Activated naive CD4-positive, alpha-beta T cell treated with anti-CD3 and anti-CD28 coated beads, Interleukin-2, amount 10 ng/mL, durations not matched to agents 7 days and 5 days (primary cell): ENCODE measurements at places on chromosomes 7 and 10.

GRCh38 chr10:43390759-43391158 is 18.2 kb downstream of the HNRNPF start:
- DNase-seq, result peak; percentile 40

- no peak for DNase-seq
These were observed 8.7 kb upstream of the SEM1 start for GRCh38 chr7:96718107-96719003.

DNA sequence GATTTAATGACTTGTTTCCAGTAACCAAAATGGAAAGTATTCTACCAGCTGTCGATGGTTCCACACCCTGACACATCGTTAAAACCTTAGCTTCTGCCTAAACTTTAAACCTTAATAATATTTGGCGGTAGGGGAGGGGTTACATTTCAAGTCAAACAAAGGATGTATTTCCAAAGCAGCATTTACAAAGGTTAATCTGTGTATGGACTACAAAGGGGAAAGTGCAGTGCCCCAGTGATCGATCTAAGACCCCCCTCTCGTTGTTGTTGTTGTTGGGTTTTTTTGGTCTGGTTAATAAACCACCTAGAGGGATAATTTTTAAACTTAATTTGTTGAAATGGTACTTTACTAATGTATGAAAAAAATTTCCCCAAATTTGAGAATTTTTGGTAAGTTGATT is 1.1 kb upstream of the STEAP2 start:
- DNase-seq, result no peak

GRCh38 chr7:128234476-128235026 is 6.5 kb upstream of the LEP start:
- no peak for DNase-seq

GRCh38 chr10:88386204-88386788 is 196.8 kb downstream of the RNLS start:
- no peak for DNase-seq

DNA sequence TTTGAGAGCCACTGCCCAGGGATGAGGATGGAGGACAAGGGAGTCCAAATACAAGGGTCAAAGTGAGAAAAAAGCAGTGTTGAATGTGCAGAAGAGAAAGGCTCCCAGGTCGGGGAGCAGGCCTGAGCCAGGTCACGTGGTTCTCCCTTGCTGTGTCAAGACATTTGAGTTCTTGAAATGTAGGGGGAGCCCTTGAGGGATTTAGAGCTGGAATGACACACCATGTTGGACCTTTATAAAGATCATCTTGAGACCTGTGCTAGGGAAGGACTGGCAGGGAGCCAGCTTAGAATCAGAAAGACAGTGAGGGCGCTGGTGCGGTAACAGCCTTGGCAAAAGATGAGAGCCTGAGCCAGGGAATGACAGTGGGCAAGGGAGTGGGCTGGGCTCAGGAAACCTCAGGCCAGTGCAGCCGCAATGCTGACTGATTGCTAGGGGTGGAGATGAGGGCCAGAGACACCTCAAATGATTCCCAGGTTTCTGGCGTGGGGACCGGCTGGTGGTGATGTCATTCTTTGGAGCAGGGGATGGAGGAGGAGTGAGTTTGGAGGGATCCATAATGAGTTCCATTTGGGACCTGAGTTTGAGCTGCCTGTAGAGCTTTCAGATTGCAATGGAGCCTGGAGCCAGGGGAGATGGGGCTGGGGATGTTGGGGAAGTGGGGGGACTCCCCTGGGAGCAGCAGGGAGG is 120.1 kb downstream of the PTPN20 start:
- DNase-seq, result no peak

DNA sequence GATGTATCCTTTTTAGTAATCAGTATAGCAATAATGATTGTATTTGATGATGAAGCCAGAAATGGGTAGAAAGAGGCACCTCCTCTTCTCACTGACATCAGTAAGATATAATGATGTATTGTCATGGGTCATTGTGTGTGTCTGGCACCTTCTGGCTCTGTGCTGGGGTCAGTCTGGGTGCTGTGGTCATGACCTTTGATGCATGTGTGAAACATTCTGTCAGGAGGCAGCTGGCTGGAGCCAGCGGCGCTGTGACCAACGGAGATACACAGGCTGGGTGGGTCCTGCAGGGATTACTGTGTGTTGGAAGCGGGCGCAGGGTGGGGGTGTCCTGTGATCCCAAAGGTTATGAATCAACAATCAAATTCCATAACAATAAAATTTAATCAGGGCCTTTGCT is 35.2 kb downstream of the EEPD1 start:
- no peak for DNase-seq

- DNase-seq, result no peak
These were observed 537.4 kb downstream of the AUTS2 start for GRCh38 chr7:70135656-70136055.

DNA sequence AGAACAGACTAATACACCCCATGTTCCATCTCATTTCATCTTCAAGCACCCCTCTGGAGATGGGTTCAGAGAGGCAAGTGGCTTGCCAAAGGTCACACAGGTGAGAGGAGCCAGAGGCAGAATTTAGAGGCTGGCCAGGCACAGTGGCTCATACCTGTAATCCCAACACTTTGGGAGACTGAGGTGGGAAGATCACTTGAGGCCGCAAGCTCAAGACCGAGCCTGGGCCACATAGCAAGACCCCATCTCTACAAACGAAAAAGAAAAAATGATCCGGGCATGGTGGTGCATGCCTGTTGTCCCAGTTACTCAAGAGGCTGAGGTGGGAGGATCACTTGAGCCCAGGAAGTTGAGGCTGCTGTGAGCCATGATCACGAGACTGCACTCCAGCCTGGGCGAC is 34.7 kb upstream of the MYL10 start:
- DNase-seq, result no peak

GRCh38 chr7:48298779-48299178 is 127.5 kb downstream of the ABCA13 start:
- DNase-seq, result no peak

GRCh38 chr10:23294638-23295247 is 49.9 kb downstream of the C10orf67 start:
- no peak for DNase-seq

- peak; percentile 67 for DNase-seq
These were observed 3.8 kb upstream of the DDX50 start for GRCh38 chr10:68897336-68897741.

- no peak for DNase-seq
These were observed 163.1 kb upstream of the HGF start for GRCh38 chr7:81932936-81933335.

DNA sequence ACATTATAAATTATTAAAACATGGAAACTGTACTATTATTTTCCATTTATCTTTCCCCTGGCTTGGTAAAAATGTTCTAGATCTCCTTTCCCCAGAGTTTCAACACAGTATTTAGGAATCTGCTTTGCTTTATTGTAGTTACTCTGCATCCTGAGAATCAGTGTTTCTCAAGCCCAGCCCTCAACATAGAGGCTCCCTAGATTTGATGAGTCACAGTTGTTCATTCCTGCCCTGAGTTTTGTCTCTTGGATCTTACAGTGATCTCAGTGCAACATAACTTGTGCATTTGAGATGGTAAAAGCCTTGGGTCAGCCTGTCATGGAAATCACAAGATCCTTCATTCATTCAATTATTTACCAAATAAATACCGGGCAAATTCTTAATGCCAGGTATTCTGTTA is 63.0 kb downstream of the VAX1 start:
- no peak for DNase-seq

- no peak for DNase-seq
These were observed 551.7 kb downstream of the HTR7 start for GRCh38 chr10:90306187-90306586.

DNA sequence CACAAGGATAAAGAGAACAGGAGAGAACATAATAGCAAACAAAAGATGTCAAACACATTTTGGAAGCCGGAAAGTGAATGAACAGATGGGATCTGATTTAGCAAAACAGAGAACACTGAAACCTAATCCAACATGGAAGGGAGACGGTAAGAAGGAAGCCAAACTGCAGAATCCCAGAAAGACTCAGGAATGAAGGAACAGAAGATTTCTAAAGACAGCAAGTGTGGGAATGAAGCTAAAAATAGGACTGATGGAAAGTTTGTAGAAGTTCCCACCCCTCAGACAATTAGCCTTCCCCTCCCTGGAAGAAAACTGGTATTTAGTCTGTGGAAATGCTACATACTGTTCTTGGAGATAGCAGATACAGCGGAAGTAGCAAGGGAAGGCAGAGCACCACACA is 40.8 kb downstream of the SLC16A12 start:
- DNase-seq, result no peak

DNA sequence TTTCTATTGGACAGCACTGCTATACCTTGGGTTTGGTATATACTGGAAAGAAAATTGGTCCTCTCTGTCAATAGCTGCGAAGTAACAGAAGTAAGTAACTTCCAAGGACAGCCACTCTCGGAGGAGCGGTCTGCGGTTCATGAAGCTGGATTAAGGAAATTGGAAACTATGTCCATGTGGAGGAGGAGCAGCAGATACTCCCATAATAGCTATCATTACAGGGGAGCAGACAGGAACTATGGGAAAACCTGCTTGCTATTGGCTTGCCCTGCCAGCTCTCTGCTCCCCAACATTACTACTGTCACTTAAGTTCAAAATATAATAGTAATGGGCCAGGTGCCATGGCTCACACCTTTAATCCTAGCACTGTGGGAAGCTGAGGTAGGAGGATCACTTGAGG is 83.9 kb upstream of the TRIL start:
- DNase-seq, result no peak

DNA sequence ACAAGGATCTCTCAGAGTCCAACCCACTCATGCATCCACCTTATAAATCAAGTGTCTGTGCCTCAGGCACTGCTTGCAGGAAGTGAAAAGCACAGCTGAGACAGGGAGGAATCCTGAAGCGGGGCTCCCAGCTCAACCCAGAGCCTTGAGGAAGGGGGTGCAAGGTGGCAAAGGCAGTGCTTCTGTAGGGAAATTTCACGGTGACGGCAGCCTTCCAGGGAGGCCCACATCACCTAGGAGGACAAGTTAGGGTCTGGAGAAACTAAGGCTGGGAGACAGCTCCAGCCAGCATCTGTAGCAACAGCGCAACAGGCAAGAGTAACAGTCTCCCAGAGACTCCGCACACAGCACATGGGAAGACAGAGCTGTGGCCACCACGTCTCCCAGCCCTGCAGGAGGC is 2.7 kb downstream of the AOC1 start:
- DNase-seq, result no peak

- DNase-seq, result no peak
These were observed 44.5 kb upstream of the UBE2H start for GRCh38 chr7:129997285-129997684.

DNA sequence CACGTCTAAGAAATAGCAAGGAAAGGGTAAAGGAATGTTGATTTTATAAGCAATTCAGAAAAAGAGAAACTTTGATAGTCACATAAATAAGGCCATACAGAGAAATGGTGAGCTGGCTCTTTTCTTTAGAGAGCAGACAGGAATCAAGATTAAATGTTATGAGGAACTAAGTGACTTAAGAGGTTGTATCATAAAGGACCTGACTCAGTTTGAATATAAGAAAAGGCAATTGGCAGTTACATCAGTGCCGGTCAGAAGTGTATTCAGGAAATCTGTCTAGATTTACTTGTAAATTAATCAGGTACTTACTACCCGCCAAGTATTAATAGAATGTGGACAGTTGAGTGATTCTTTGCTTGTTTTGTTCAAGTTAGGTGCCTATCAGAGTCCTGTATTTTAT is 2.1 kb downstream of the MRPL32 start:
- DNase-seq, result no peak

GRCh38 chr7:149218469-149219420 is 20.7 kb upstream of the ZNF212 start:
- DNase-seq, result no peak

GRCh38 chr10:124336186-124336585 is 82.5 kb downstream of the OAT start:
- no peak for DNase-seq

DNA sequence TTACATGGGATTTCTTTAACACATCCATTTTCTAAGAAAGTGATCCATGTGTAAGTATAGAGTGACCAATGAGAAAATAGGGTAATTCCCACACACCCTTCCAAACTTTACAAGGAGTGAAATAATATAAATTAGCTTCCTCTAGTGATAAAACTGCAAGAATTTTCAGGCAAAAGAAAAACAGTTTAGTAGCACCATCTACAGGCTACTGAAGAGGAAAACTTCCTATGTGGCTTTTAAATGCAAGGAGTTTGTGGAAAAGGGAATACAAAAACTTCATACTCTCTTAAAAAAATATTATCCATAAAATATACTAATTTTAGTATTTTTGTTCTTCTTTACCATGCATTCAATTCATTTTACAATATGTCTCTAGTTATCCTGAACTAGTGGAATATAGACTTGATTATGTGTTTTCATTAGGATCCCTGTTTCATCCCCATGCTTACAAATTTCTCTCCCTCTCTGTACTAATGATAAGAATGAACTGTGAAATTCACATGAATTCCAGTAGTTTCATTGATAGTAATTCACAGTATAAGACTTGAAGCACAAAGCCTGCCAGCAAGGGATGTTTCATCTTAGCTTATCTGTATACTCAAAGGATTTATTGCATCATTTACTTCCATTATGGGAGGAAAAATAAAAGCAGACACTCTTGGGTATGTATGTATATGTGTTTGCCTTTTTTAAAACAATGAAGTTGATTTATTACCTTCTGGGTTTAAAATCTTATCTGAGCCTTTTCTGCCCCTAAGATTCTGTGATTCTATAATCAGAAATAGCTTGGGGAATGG is 442.9 kb downstream of the AUTS2 start:
- DNase-seq, result no peak

DNA sequence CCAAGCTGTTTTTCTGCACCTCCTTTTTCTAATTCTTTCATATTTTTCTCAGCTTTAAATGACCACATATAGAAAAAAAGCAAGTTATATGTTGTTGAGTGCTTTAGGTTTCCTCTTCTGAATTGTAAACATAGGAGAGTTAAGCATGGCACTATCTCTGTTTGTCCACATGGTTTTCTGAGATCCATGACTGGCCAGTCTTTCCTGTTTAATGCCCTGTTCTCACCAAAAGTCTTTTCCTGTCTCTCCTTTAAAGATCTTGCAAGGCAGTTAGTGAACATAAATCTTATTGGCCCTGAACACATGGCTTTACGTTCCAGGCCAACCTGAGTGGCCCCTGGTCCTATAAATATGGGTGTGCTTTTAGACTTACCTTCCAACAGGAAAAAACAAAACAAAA is 19.4 kb downstream of the TRPV5 start:
- no peak for DNase-seq

- DNase-seq, result peak; percentile 71
These were observed 87.7 kb upstream of the PRKCQ start for GRCh38 chr10:6667679-6668270.

DNA sequence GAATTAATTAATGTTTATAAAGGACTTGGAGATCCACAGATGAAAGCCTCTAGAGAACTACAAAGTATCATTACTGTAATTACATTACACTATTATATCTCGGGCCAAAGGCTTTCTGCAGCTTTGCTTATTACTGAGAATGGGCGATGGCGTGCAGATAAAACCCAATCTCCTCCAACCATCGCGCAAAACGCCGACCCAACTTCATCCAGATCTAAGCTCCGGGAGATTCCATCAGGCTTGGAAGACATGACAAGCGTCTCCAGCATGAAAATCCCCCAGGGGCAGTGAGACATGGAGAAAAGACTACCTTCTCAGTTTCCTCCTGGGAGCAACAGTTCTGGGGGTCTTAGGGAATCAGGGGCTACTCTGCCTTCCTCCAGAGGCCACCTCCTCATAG is 42.2 kb upstream of the CUX1 start:
- DNase-seq, result no peak

- no peak for DNase-seq
These were observed 21.3 kb downstream of the GCK start for GRCh38 chr7:44167920-44168319.
